ENCODE measurements at places on chromosomes 1 and 21.

DNA sequence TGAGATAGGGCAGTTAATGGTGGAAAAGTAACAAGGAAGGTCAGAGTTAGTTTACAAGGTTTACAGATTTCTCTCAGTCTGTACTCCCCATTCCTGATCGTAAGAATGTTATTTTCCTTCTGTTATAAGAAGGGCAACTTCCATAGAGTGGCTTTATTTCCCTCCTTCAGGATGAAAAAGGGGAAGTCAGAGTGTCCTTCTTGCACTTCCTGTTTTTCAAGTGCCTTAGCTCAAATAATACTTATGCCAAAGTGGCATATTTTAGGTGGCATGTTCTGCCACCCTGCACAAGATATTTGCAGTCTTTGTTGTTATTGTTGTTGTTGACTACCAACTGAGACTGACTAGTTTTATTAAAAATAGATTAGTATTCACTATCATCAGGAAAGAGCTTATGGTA is 730.7 kb upstream of the ADGRL4 start:
- no peak for DNase-seq

- no peak for DNase-seq
These were observed 51.8 kb downstream of the ANGPTL1 start for GRCh38 chr1:178819123-178819522.

- DNase-seq, result no peak
These were observed 30.5 kb downstream of the SLC9C2 start for GRCh38 chr1:173572201-173572873.

DNA sequence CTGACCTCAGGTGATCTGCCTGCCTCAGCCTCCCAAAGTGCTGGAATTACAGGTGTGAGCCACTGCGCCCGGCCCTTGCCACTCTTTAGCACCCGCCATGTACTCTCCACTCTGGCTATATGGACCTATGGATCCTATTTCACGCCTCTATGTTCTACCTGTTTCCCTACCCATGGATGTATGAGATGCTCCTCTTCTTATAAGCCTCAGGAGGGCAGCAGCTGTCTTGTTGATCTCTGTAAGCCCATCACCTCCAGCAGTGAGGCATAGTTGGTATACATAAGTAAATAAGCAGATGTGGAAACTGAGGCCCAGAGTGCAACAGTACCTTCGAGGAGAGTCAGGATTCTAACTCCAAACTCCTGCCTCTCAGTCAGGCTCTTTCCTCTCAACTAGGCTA is 24.7 kb upstream of the ARTN start:
- DNase-seq, result no peak

DNA sequence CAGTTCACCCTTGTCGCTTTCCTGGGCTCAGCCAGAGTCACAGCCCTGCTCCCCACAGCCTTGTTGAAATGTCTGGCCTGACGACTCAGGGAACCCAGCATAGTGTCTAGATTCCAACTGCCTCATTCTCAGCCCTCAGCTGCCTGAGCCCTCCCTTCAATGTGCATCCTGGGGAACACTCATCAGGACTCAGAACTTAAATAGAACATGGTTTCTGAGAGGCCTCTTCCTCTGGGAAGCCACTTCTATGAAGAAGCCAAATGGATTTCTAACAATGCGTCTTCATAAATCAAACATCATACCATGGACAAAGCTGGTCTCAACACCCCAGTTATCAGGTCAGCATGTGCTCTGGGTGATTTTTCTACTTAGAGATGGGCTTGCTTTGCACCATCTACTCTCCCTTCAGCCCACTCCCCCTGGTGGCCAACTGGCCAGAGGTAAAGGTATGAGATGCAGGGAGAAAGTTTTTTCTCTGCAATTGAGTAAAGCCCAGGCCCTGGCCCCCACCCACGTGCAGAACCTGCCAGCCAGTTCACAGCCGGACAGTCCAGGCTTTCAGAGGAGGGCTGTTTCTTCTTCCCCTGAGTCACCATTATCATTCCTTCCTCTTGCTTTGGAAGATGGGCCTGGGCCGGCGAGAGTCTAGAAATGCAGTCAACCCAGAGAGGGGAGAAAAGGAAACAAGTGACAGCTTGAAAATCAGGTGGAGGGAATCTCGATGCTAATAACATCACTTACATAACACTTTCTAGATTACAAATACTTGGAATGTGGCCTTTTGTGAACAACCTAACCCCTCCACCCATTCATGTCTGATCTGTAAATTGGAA is 32.1 kb downstream of the CD244 start:
- peak; percentile 65 for DNase-seq

DNA sequence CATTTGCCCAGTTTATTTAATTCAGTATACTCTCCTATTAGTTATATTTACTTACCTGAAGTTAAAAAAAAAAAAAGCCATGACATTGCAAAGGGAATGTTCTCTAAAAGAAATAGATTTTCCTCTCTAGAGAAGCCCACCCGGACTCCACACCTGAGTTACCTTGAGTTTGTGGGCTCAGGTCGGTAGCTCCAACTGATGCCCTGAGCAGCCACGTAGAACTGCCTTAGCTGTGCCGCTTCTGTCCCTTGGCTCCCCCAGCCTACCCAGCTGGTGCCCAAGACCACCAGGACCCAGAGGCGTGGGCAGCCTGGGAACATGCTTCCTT is 250 bp downstream of the F5 start:
- DNase-seq, result no peak

DNA sequence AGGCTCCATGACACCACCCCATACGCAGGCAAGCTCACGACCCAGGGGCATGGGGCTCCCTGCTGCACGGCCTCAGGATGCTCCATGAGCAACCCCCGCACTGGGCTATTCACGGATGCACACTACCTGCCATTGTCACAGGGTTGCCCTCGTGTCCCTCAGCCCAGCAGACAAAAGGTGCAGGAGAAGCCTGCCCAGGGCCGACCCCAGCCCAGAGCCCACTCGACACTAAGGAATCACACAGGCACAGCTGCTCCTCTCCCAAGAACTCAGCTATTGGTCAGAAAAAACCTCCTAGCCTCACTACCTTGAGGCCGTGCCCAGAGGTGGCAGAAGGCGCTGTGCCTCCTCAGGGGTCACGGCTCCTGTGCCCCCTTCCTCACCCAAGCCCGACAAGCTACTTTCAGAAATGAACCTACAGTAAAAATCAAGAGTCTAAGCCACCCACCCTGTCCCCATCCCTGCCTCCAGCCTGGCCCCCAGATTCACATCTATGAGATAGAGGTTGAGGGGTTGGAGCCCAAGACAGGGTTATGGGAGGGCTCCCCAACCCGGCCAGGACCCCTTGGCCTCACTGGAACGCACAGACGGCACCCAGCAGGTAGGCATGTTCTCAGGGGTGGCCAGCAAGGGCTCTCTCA is 6.4 kb upstream of the SPATC1L start:
- no peak for DNase-seq

Data from stimulated activated CD4-positive, alpha-beta T cell treated with anti-CD3 and anti-CD28 coated beads, Interleukin-1b, Interleukin-23, amount 100 ng/mL, for 24 hours (primary cell).